ENCODE measurements at places on chromosomes 5 and 9.

DNA sequence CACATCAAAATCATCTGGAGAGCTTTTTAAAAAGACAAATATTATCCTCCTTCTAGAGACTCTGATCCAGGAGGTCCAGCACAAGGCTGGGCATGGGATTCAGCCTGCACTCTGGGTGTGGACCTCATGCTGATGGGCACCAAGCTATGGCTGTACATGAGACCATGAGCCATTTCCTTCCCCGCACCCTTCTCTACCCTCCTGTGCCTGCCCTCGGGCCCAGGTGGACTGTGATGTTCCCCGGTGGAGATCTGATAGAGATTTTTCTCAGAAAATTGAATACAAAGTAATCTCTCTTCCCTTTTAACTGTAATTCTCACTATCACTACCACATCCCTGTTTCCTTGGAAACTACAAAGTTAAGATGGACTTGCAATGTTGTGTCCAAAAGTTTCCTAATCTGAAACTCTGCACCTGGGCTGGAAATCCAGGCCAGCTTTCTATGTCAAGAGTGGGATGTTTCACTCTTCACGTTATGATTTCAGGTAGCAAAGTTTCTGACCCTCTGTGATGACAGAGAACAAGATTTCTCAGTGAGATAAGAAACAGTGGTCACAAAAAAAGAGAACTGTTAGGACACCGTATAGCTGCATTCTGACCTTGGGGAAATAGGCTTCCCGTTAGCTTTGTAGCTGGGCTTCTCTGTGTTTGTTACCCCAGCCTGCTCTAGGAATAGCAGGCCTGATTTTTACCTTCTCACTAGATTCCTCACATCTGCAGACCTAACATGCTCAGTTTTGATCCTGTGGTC, 11.5 kb downstream of the SFXN1 start:
- no peak for DNase-seq

- no peak for DNase-seq
Observed at GRCh38 chr9:84669013-84669287, 579 bp upstream of the NTRK2 start.

DNA sequence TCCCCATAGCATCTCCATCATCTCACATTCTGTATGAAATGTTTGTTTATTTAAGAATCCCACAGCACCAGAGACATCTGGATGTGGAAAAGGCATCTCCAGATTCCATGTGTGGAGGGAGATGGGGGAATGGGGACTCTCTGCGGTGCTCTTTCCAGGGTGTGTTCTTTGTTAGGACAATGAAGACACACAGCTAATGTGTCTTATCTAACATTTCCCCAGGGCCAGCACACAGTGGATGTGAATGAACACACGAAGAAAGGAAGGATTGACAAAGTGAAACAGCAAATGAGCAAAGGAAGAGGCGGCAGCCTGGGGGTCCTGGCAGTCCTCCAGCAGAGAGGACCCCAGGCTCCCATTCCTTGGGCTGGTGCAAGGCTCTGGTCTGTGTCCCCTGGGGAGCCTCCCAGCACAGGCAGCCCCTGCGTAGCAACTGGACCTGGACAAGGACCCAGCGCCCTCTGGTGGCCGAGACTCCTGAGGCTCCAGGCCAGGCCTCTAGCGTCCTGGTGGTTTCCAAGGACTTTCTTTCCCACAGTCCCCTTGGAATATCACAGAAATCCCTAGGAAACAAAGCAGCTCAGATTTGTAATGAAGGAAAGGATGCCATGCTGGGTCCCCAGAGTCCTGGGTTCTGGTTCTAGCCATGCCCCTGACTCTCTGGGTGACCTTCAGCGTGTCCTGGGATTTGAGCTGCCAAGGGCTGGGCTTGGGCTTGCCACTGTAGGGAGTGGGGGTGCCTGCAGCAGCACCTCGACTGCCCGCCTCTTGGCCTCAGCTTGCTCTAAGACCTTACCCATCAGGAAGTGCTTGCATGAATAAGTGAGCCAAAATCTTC, 3.5 kb upstream of the PDLIM7 start:
- peak; percentile 74 for DNase-seq

- no peak for DNase-seq
Observed at GRCh38 chr9:18980189-18980588, 52.8 kb downstream of the SAXO1 start.

GRCh38 chr9:85215961-85216360, 525.8 kb downstream of the AGTPBP1 start:
- DNase-seq: no peak

DNA sequence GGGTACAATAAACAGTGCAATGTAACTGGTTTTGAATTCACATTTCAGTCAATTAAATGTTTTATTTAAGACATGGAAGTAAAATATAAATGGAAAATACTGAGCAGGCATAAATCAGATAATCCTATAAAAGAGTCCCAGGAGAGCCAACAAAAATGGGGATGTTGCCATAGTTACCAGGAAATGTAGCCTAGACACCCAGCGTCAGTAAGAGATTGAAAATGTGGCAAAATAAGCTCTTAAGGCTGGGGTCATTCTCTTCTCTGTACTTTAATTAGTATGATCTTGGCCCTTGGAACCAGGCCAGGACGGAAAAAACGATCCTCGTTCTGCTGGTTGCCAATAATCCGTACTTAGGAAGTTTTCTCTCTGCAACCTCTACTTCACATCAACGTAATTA, 18.9 kb upstream of the RASEF start:
- DNase-seq: no peak

Data from stimulated activated CD4-positive, alpha-beta T cell treated with anti-CD3 and anti-CD28 coated beads, Interleukin-4, amount 100 ng/mL, for 4 hours (primary cell).